ENCODE measurements at places on chromosomes 2 and 18. TPM values are rescaled to one million over a fixed set of nuclear protein-coding genes. Genes with fewer than 3 reads are reported as not detected.

GRCh38 chr2:6883448-6884122, 6.0 kb downstream of the RSAD2 start:
- peak; percentile 20 for DNase-seq

- DNase-seq, result no peak
Observed at GRCh38 chr2:28414583-28414982, 21.9 kb downstream of the FOSL2 start.

The C2orf81 gene
- total RNA-seq, result 0.30 TPM

DNA sequence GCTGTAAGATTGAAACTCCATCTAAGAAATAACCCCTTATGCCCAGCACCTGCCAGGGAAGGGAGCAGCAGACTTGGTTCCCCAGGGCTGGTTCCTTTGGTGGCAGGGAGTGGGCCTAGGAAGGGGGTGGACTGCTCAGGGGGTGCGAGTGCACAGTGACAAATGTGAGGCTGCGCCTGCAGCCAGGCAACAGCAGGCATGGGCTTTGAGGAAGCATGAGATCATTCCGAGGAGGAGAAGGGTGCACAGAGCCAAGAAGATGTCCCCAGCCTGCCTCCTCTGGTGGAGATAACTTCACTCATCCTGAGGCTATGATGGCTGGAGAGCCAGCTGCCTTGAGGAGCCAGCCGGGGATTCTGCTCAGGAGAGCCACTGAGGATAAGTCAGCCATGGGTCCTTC, 158.0 kb downstream of the CAPN13 start:
- DNase-seq, result no peak

DNA sequence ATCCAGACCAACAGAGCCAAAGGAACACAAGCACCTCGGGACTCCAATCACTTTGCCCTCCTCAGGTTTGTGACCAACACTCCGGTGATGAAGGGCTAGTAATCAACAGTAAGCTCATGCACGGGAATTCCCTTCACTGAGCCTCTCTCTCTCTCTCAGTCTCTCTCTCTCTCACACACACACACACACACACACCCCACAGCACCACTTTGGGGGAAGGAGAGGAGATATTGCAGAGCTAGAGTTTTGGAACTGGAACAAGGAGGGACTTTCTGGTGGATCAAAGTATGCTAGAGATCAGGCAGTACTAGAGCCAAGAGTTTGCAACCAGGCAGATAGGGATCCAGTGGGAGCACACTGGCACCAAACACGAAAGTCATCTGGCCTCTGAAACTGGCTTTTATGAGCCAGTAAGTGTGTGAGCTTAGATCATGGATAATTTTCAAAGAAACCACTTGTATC, 98.7 kb downstream of the ANKRD44 start:
- no peak for DNase-seq

The POTEI gene
- 0.10 TPM for total RNA-seq

The EGR4 gene
- 0.10 TPM for total RNA-seq

- DNase-seq, result no peak
Observed at GRCh38 chr2:139720056-139720455, 939.9 kb upstream of the NXPH2 start.

DNA sequence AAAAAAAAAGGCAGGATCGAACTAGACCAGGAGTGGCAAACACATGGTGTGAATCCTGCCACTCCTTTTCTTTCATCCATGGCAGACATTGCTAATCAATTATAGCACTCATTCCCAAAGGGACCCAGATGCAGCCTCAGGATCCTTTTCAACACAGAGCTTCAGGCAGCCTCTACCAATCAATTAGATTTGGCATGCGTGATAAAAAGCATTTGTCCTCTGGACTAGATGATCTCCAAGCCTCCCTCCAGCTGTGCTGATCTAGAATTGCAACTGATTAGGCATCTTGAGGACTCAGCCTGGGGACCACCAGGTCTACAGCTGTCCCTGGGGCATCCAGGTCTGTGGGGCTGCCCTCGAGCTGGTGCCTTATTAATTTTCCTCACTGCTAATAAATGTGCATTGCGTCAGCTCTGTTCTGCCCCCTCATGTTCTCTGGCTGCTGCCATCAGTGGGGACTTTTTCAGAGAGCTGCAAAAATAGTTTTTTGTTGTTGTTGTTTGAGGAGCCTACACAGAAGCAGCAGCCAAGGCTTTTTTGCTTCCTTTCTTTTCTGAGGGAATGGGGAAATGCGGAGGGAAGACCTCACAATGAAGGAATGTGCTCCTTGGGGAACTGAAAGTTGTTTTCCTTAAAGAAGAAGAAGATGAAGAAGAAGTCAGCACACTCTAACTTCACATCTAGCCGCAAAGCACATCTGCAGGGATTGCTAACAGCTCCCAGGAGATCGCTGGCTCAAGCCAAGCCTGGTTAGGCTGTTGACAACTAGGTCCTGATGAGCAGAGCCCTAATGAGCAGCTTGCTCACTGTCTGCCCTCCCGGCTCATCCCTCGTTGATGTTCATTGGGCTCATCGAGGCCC, 8.8 kb upstream of the ATOH8 start:
- peak; percentile 96 for DNase-seq

DNA sequence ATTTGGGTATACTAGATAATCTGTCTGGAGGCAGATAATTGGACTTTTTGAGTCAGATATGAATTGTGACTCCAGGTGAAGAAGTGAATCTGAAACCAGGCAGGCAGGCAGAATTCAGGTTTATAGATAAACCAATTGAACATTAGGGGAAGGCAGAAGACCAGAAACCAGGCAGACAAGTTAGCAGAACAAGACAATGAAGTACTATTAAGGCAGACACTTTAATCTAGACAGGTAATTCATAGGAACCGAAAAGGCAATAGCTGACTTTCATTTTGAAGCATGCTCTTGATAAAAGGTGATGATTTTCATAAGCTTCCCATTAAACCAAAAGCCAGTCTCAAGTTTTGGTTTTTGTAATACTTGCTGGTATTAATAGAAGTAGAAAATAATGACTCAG, 19.3 kb upstream of the SLC4A10 start:
- no peak for DNase-seq

The KIF3C gene
- total RNA-seq, result 6.3 TPM

The DTNA gene
- total RNA-seq, result 14.1 TPM

DNA sequence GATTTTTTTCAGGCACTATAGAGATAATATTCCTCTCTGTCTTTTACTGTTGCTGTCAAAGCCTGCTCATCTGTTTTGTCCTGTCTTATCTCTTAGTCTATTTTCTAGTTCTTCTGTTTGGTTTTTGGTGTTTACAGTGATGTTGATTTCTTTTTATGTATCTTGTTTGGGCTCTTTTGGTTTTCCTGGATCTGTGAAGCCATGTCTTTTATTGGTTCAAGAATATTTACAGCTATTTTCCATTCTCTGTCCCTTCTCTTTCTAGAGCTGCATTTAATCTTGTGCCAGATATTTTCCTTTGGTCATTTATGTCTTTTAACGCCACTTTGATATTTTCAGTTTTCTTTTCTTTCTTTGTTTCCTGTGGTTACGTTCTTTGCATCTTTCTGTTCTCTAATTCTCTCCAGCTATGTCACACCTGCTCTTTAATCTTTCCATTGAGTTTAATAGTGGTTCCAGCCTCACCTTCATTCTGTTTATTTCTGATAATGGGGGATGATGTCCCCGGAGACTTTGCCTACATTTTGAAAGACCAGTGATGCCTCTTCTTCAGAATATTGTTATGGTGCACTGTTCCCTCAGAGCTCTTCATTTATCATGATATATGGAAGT, 32.0 kb downstream of the SMCHD1 start:
- no peak for DNase-seq

GRCh38 chr2:82527124-82527523, 1932.0 kb downstream of the SUCLG1 start:
- no peak for DNase-seq

DNA sequence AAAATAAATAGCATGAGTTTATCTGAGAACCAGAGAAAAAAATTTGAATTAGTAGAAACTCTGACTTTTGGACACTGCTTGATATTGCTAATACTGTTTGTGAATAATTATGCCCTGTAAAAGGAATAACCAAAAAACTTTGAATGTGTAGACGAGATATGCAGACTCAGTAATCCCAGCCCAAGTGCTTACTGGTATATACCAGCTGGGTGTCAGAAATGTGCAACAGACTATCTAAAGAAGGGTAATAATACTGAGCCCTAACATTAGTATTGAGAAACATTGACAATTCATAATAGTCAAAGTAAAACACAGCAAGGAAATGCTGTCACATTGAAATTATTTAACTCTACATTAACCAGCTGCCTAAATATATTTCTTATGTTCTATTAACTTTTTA, 60.5 kb upstream of the ZC3H15 start:
- DNase-seq, result no peak

The EFHD1 gene
- total RNA-seq, result 2.7 TPM

- DNase-seq, result no peak
Observed at GRCh38 chr2:191635333-191636234, 42.4 kb upstream of the NABP1 start.
